ENCODE measurements at places on chromosomes 5 and 9. TPM values are rescaled to one million over a fixed set of nuclear protein-coding genes. Genes with fewer than 3 reads are reported as not detected.

DNA sequence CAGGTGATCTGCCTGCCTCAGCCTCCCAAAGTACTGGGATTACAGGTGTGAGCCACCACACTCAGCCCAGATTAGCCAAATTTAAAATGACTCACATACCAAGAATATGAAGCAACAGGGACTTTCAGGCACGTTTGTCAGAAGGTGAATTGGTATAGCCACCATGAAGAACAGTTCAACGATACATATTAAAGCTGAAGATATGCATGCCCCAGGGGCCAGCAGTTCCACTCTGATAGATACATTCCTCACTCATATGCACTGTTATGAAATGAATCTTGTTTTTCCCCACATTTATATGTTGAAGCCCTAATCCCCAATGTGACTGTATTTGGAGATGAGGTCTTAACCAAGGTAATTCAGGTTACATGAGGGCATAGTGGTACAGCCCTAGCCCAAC, 22.5 kb downstream of the SLC35D2 start:
- no peaks in the 10 kb centered on the region for H3K4me1 ChIP-seq
- H3K27ac ChIP-seq: no peak overlapping the region
- no peak overlapping the region for H3K4me3 ChIP-seq
- H3K36me3 ChIP-seq: no peaks in the 10 kb centered on the region
- DNase-seq: no peak

- no peak overlapping the region for H3K4me3 ChIP-seq
- H3K4me1 ChIP-seq: no peaks in the 10 kb centered on the region
- no peaks in the 10 kb centered on the region for H3K36me3 ChIP-seq
- H3K27me3 ChIP-seq: no peaks in the 10 kb centered on the region
Observed at GRCh38 chr5:143837306-143837848, 25.4 kb downstream of the HMHB1 start.

GRCh38 chr5:127820910-127821553, 117.8 kb downstream of the CCDC192 start:
- no peak for DNase-seq
- no peaks in the 10 kb centered on the region for H3K36me3 ChIP-seq
- no peaks in the 10 kb centered on the region for H3K27me3 ChIP-seq
- no peak overlapping the region for H3K4me3 ChIP-seq

DNA sequence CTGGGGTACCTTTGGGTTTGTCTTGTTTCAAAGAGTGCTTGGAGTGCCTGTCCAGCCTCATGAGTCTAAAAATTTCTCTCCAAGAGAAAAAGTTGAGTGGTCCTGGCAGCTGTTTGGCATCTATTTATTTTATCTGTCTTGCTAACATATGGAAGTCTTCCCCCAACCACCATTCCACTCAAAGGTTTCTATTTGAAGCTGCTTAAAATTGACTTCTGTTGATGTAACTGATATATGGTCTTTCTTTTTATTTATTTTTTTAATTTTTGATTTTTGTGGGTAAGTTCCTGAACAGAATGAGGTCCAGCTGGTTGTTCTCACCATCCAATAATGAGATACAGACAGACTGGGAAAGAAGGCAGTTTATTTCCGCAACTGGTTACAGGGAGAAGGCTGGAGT, 178.7 kb upstream of the SGCD start:
- H3K4me1 ChIP-seq: no peaks in the 10 kb centered on the region
- H3K27me3 ChIP-seq: no peaks in the 10 kb centered on the region
- no peaks in the 10 kb centered on the region for H3K36me3 ChIP-seq
- H3K4me3 ChIP-seq: no peak overlapping the region

DNA sequence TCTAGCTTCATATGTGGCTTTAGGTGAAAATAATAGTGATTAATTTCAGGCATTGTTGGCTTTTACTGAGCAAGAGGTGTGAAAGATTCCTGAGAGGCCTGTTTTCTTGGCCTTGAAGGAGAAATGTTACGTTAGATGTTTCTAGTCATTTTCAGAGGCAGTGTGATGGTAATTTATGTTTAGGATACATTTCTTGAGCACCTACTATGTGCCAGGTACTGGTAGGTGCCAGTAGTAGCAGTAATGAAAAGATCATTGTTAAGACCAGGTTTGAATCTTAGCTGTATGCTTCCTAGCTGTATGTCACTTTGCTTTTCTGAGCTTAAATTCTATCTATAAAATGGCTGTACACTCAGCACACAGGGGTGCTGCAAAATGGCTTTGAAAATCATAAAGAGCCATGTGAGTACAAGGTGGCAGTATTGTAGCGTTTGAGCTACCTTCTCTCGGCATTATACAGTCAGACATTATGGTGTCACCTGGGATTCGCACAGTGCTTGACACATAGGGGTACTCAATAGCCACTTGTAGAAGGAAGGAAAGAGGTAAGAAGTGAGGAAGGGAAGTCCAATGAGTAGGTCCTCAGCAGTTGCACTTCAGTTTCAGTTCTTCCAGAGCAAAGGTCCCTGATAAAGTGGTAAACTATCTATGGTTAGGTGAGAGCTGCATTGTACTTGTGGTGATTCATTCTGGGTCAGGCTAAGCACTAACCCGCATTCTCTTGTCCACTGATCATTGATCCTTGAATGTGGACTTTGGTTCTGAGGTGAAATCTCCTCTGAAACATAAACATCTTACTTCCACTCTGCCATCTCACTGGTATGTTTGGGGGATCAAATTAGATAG, 166.5 kb upstream of the NR3C1 start:
- no peak overlapping the region for H3K27ac ChIP-seq
- H3K4me1 ChIP-seq: no peaks in the 10 kb centered on the region
- no peaks in the 10 kb centered on the region for H3K27me3 ChIP-seq
- no peaks in the 10 kb centered on the region for H3K36me3 ChIP-seq
- no peak for DNase-seq
- no peak overlapping the region for H3K4me3 ChIP-seq

GRCh38 chr5:168472329-168472728, 13.9 kb upstream of the RARS1 start:
- H3K27ac ChIP-seq: no peak overlapping the region
- no peak for DNase-seq
- H3K4me3 ChIP-seq: no peak overlapping the region
- no peaks in the 10 kb centered on the region for H3K4me1 ChIP-seq
- no peaks in the 10 kb centered on the region for H3K27me3 ChIP-seq

DNA sequence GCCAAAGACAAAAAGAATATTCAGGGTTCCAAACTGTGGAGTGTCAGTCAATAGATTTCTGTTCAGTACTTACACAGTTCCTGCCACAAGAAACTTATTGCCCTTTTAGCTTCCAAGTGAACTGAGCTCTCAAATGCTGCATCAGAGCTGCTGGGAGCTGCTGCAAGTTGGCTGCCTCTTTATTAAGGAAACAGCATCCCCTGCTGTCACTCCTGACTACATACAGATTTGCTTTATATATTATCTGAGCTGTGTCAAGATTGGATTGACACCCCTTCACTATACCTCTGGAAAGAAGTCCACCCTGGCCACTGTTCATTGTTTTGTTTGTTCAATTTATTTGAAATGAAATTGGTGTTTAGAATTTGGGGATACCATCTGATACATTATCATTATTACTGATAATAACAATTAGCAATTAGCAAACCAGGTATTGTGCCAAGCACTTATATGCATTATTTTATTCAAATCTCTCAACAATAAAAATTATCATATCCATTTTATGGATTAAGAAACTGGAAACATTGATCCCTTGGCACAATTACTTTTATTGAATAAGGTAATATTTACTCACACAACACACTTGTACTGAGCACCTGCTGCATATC, 16.4 kb upstream of the C5orf58 start:
- no peak overlapping the region for H3K4me3 ChIP-seq
- H3K27me3 ChIP-seq: no peaks in the 10 kb centered on the region
- H3K4me1 ChIP-seq: no peaks in the 10 kb centered on the region
- no peak for DNase-seq
- no peak overlapping the region for H3K27ac ChIP-seq

GRCh38 chr5:77638763-77639671, 504 bp upstream of the OTP start:
- no peak for DNase-seq
- peak overlapping the region; percentile 13 for H3K4me3 ChIP-seq
- no peaks in the 10 kb centered on the region for H3K36me3 ChIP-seq
- peaks cover 54% of the 10 kb centered on the region for H3K27me3 ChIP-seq

The INSL6 gene
- not detected for total RNA-seq

DNA sequence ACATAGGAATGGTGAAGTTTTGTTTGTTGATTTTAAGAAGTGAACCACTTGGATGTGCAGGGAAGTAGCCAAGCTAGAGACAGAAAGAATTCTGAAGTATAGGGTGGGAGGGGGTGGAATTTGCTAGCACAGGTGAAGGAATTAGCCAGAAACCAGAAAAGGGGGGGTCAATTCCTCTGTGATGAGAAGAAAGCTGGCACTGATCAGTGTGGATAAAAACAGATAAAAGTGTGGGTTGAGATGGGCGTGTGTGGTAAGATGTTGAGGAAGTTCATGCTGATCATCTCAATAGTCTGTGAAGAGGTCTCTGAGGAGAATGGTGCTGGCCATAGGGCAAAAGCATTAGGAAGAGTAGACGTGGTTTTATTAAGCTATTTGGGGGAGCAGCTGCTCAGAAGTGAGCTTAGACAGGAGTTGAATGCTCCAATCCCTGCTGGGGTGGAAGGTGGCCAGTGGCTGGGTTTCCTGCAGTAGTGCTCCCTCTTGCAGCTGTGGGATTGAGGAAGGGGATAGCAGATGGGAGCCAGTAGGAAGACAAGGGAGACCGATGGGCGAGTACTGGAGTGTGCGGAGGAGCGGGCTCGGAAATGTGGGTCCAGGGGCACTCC, 88.7 kb upstream of the ELL2 start:
- DNase-seq: no peak
- H3K27ac ChIP-seq: no peak overlapping the region
- no peak overlapping the region for H3K4me3 ChIP-seq
- H3K36me3 ChIP-seq: no peaks in the 10 kb centered on the region
- no peaks in the 10 kb centered on the region for H3K27me3 ChIP-seq

The PCDHGC3 gene
- total RNA-seq: 25.2 TPM

The FOXD4L5 gene
- 0.20 TPM for total RNA-seq

- H3K4me1 ChIP-seq: peaks cover 7% of the 10 kb centered on the region
- no peak overlapping the region for H3K4me3 ChIP-seq
- H3K36me3 ChIP-seq: peaks cover 85% of the 10 kb centered on the region
- DNase-seq: no peak
- H3K27ac ChIP-seq: no peak overlapping the region
- H3K27me3 ChIP-seq: no peaks in the 10 kb centered on the region
Observed at GRCh38 chr5:6370580-6370979, 7.8 kb downstream of the MED10 start.

GRCh38 chr5:181187500-181188213, 17.3 kb downstream of the TRIM7 start:
- H3K27me3 ChIP-seq: no peaks in the 10 kb centered on the region
- H3K36me3 ChIP-seq: no peaks in the 10 kb centered on the region
- peaks cover 12% of the 10 kb centered on the region for H3K4me1 ChIP-seq

DNA sequence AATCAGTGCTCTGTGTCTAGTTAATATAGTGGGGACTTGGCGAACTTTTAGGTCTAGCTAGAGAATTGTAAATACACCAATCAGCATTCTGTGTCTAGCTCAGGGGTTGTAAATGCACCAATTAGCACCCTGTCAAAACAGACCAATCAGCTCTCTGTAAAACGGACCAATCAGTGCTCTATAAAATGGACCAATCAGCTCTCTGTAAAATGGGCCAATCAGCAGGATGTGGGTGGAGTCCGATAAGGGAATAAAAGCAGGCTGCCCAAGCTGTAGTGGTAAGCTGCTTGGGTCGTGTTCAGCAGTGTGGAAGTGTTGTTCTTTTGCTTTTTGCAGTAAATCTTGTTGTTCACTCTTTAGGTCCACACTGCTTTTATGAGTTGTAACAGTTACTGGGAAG, 3.6 kb upstream of the OTULINL start:
- H3K27ac ChIP-seq: no peak overlapping the region
- H3K36me3 ChIP-seq: no peaks in the 10 kb centered on the region
- H3K4me3 ChIP-seq: no peak overlapping the region
- no peaks in the 10 kb centered on the region for H3K27me3 ChIP-seq
- H3K4me1 ChIP-seq: no peaks in the 10 kb centered on the region
